SHP77 treated with DMSO at 0.1 percent for 48 hours (cell line): ENCODE measurements at places on chromosomes 1 and 21.

DNA sequence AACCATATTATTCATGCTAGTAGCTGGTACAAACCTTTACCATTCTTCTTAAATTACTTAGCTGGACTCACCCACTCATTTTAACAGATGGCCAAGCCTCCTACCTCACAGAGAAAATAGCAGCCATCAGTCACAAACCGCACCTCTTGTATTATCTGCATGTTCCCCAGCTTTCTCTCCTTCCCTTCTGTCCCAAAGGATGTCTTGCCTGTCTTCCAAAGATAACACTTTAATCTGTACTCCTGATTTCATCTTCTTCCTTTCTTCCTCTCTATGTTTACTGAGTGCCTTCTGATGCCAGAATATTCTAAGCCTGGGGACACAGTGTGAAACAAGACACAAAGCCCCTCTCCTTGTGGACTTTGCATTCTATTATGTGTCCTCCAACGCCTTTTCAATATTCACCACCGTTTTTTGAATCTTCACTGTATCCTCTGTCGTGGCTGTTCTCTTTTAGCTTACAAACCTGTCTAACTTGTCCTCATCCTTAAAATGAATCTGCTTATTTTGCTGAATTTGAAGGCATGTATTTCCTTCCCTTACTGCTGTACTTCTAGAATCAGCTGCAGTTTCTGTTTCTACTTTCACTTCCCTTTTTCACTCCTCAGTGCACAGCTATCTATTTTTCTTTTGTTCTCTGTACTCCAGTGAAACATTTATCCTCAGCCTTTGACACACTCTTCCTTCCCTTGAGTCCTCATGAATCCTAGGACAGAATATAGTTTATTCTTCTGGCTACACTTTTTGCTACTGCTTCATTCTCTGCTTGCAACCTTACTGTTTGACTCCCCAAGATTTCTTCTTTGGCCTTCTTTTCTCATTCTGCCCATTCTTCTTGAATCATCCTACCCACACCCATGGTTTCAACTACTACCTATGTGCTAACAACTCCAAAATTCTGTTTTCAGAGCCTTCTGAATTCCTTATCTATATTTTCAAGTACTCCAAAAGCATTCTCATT lies 216.9 kb upstream of the SAMSN1 start:
- no peak for DNase-seq

DNA sequence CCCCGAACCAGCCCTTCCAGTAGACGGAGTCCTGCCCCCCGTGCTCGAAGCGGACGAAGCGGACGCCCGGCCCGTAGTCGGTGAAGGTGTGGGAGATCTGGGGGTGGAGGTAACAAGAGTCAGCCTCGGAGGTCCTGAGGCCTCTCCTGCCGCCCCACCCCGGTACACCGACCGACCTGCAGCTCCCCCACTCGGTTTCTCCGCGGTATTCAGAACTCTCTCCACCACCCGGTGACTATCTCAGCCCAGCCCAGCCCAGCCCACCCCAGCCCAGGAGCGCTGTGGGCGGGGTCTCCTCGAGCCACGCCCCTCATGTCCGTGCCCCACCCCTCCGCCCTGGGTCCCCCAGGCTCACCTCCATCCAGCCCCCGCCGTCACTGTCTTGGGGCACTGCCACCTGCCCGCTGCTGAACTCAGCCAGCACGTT lies 5.5 kb downstream of the FBXO2 start:
- no peak for DNase-seq

GRCh38 chr1:201859424-201859823 lies 29.3 kb upstream of the SHISA4 start:
- DNase-seq, result no peak

DNA sequence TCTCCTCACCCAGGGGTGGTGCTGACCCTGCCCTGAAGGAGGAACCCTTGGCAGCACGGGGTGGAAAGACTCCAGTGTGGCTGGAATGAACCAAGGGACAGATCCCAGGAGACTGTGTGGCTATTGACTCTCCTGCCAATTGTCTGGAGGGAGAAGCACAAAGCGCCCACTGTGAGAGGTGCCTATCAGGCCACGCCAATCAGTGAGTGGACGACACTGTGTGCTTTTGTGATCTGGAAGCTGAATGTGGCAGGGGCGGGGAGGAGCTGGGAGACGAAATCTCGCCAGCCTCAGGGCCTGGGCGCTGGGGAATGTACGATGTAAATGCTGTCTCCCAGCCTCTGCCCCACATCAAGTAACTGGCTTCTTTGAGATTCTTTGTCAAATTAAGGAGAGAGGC lies 167.1 kb downstream of the ZBTB18 start:
- DNase-seq, result no peak

GRCh38 chr1:92168657-92169056 lies 49.1 kb upstream of the C1orf146 start:
- peak; percentile 65 for DNase-seq

- DNase-seq, result no peak
Observed at GRCh38 chr1:156553860-156554485, 18.4 kb downstream of the IQGAP3 start.

- DNase-seq, result no peak
Observed at GRCh38 chr1:57887964-57888491, 464.2 kb upstream of the DAB1 start.

DNA sequence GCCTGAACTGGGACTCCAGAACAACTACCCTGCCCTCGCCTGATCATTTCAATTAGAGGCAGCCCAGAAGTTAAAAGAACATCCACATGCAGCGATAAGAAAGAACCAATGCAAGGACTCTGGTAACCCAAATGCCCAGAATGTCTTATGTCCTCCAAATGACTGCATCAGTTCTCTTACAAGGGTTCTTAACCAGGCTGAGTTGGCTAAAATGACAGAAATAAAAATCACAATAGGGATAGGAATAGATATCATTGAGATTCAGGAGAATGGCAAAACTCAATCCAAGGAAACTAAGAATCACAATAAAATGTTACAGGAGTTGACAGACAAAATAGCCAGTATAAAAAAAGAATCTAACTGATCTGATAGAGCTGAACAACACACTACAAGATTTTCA lies 80.1 kb upstream of the PTGFR start:
- no peak for DNase-seq
